Activated CD8-positive, alpha-beta memory T cell treated with anti-CD3 and anti-CD28 coated beads for 1 hour (primary cell): ENCODE measurements at places on chromosomes 2 and 18.

DNA sequence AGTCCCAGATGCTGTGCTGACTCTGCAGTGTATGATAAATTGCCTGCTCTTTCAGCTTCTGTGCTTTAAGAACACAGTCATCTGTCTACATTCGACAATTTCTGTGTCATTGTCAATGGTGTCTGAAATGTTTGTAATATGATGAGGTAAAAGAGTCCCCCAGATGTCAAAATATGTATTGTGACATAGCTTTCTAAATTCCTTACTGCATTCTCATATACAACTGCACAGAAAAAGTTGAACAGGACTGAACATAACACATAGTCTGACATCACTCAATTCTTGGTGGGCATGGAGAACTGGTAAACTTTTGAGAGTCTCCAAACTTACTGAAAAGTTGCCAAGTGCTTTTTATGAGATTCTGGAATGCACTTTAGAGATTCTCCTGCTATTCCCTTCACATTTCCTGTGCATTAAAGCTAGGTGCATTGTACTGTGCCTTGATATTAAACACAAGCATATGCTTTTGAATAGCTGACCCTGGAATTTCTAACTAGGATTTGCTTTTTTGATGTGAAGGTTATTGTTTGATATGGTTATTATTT is 48.1 kb upstream of the ARHGAP28 start:
- DNase-seq: no peak

- no peak for DNase-seq
Observed at GRCh38 chr18:41144441-41144840, 810.6 kb upstream of the PIK3C3 start.

DNA sequence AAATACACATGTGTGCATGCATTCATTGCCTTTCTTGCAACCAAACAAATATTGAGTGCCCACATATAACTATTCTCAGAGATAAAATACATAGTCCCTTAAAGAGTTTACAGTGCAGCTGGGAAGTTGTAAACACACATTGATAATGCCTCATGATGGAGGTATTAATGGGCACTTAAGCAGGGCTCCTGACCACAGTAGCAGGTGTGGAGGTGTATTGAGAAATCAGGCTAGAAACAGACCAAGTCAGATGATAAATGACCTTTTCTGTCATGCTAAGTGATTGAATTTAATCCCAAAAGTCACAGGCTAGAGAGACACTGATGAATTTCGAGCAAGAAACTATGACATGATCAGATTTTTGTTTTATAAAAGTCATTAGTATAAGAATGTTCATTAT is 157.7 kb downstream of the ZNF385B start:
- DNase-seq: no peak

DNA sequence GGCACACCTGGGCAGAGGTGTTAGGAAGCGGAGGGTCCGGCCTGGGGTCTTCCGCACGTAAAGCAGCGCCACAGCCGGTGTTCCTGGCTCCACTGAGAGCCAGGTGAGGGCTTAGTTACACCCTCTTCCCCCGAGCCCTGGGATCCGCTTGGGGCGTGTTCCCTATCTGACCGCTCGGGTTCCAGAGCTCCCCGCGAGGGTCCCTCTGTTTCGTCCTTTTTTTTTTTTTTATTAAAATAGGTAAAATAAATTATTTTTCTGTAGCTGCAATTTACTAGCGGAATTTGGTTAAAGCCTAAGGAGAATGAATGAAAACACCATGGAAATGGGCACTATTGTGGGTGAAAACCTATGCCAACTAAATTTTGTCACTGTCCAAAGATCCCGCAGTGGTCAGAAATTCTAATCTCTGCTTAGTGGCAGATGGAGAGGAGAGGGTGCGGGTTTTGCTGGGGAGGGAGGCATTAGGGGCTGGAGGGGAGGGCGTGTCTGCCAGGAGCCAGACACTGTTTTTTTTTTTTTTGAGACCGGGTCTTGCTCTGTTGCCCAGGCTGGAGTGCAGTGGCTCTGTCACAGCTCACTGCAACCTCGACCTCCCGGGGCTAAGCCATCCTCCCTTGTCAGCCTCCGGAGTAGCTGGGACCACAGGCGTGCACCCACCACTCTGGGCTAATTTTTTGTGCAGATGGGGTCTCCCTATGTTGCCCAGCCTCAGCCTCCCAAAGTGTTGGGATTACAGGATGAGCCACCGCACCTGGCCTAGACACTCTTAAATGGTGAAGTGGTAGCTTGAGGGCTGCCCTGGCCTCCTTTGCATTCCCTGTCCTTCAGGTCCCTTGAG is 834 bp downstream of the PDCL3 start:
- DNase-seq: no peak

DNA sequence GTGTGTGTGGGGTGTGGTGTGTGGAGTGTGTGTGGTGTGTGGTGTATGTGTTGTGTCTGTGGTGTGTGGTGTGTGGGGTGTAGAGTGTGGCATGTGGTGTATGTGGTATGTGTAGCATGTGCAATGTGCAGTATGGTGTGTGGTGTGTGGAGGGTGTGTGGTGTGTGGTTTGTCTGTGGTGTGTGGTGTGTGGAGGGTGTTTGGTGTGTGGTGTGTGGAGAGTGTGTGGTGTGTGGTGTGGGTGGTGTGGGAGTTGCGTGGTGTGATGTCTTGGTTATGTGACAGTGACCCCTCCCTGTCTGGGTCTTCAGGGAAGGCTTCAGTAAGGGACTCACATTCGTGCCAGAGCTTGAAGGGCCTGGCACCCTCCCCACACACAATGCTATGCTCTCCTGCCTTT is 718.2 kb upstream of the SOX11 start:
- no peak for DNase-seq

GRCh38 chr18:9436206-9436929 is 38.9 kb upstream of the RALBP1 start:
- DNase-seq: no peak

DNA sequence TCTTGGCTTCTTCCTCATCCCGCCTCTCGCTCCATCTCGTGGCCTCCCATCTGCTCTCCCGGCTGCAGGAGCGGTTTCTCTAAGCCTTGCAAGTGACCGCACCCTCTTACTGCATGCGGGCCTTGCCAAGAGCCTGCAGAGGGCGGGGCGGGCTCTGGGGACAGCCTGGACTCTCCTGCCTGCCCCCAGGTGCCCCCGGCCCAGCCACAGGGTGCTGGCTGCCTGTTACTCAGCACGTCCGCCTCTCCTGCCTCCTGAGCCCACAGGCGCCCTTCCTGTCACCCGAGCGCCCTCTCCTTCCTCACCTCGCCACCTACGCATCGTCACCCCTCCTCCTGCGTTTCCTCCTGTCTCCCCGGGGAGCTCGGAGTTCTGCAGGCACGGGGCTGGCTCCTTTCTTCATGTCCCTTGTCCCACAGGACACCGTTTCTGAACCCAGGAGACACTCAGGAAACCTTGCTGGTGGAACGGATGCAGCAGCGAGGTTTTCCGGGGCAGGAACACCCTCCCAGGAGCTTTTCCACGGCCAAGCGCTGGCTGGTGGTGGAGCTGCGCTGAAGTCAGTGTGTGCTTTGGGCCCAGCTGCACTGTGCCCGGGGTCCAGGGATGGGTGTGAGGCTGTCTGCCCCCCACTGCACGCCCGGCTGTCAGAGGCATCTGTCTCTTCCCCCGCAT is 28.5 kb downstream of the HPCAL1 start:
- DNase-seq: peak; percentile 42

- DNase-seq: no peak
Observed at GRCh38 chr2:46780411-46780800, 135.2 kb downstream of the MCFD2 start.

DNA sequence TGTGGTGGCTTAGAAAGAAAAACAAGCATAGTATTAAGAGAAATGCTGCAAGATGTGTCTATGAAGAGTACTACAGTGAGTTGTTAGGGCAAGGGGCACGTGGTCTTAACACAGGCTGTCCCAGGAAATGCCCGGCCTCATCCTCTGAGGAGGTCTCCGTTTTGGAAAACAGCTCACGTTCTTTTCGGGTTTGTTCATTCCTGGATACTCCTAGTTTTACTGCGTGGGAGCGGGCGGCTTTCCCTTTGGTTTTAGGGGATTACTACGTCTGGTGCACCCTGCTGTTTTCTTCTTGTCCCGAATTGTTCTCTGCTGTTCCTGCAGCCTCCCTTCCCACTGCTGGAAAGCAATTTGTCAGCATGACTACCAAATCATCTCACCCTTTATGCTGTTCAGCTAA is 55.5 kb upstream of the RAB6D start:
- DNase-seq: no peak

DNA sequence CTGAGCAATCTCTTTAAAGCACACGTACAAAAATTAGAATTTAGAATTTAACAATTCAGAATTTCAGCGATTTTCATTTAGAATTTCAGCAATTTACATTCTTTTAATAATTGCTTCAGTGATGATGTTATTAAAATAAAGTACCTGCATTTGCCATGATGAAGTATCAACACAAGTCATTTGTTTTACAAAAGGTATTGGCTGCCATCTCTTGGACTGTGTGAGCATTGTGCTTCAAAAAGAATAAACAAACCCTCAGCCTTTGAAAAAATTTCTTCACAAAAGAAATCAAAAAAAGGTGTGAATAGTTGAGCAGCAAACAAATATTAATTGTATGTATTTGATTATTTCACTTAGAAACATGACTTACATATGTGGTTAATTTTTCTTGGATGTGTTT is 27.1 kb upstream of the ZC3H15 start:
- no peak for DNase-seq

DNA sequence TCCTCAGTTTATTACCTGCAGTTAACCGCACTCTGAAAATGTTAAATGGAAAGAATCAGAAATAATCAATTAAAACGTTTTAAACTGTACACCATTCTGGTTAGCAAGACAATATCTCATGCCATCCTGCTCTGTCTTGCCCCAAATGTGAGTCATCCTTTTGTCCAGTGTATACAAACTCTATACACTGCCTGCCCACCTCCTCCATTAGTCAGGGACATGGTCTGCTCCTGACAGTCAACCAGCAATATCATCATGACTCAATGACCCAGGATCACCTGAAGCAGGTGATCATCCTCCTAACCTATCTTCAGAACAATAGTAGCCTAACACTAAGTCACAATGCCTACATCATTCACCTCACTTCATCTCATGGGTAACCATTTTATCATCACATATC is 214.7 kb downstream of the KCNH7 start:
- no peak for DNase-seq

- DNase-seq: no peak
Observed at GRCh38 chr2:225309516-225309915, 90.0 kb upstream of the NYAP2 start.

GRCh38 chr18:21739604-21740537 is 721 bp upstream of the MIB1 start:
- no peak for DNase-seq

- DNase-seq: no peak
Observed at GRCh38 chr2:176071330-176072291, 12.2 kb downstream of the EVX2 start.

DNA sequence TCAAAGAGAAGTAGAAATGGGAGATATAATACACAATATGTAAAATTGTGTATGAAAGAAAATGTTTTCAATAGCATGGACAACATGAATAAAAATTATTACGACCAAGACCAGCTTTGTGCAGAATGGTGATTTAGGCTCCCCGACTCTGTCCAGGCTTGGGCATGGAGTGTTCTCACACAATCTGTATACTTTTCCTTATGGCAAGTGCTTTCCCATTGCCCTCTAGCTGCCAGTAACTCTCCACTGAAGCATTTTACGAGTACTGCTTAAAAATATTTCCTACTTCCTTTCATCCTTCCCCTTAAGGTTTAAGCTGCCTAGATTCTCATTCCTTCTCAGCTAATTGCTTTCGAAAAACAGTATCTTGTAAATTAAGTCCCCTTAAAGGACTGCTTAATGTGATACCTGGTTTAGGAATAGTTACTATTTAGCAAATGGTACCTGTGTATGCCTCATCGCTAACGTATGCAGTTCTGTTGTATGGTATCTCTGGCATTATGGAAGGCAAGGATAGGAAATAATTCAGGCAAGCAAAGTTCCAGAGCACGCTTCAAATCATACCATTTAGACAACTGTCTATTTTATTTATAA is 714.6 kb downstream of the ERBB4 start:
- no peak for DNase-seq

GRCh38 chr18:46577546-46577945 is 79.5 kb downstream of the LOXHD1 start:
- DNase-seq: no peak

GRCh38 chr2:110979471-110980338 is 141.0 kb upstream of the BCL2L11 start:
- DNase-seq: no peak

- no peak for DNase-seq
Observed at GRCh38 chr2:134581877-134582546, 136.8 kb downstream of the TMEM163 start.

- no peak for DNase-seq
Observed at GRCh38 chr18:23864624-23865023, 149.9 kb upstream of the TTC39C start.

DNA sequence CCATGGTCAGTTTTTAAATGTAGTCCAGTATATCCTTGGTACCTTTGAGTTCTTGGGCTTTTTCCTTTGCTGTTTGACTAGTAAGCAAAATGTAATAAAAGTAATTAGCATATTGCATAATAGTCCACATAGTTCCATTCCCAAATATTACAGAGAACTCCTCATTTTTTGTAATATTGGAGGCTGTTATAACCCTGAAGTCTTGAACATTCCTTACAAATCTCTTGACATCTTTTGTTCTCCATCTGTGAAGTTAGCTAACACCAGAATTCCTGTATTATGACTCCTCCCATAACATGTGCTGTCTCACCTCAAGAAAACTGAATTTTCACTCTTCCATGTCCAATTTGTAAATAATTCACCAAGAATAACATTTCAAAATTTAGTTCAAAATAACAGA is 17.1 kb downstream of the CREB1 start:
- no peak for DNase-seq

DNA sequence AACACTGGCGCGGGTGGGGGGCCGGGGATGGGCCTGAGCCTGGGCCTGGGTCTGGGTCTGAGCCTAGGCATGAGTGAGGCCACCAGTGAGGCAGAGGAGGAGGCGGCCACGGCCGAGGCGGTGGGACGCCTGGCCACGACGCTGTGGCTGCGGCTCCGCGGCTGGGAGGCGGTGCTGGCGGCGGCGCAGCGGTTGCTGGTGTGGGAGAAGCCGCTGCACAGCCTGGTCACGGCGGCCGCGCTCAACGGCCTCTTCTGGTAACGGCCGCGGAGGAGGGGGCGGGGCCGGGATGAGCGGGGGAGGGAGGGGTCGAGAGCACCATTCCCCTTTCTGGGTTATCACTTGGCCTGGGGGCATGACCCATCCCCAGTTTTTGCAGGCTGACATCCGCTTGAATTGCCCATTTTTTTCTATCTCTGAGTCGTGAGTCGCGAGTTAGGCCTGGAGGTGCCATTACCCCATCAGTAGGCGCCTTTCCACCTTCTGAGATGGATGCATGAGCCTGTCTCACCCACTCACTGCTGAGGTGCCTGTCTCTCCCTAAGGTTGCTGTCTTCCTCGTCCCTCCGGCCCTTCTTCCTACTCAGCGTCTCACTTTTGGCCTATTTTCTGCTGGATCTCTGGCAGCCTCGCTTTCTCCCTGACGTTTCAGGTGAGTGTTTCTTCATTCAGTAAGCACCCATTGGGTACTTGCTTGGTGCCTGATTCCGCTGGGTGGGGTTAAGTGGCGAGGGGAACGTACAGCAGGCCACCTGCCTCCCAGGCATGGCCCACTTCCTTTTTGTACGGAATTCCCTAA is 501 bp downstream of the RETREG2 start:
- DNase-seq: no peak
